Activated T-helper 1 cell treated with anti-CD3 and anti-CD28 coated beads, Interleukin-12 subunit alpha, Interleukin-12 subunit beta, Interleukin-2, Interleukin-4 antibody, amounts not matched to agents 30 ng/mL and 10 ng/mL and 1 ng/mL, durations not matched to agents 14 hours and 24 hours and 36 hours (primary cell): ENCODE measurements at places on chromosomes 12 and 14. TPM values are rescaled to one million over a fixed set of nuclear protein-coding genes. Genes with fewer than 3 reads are reported as not detected.

DNA sequence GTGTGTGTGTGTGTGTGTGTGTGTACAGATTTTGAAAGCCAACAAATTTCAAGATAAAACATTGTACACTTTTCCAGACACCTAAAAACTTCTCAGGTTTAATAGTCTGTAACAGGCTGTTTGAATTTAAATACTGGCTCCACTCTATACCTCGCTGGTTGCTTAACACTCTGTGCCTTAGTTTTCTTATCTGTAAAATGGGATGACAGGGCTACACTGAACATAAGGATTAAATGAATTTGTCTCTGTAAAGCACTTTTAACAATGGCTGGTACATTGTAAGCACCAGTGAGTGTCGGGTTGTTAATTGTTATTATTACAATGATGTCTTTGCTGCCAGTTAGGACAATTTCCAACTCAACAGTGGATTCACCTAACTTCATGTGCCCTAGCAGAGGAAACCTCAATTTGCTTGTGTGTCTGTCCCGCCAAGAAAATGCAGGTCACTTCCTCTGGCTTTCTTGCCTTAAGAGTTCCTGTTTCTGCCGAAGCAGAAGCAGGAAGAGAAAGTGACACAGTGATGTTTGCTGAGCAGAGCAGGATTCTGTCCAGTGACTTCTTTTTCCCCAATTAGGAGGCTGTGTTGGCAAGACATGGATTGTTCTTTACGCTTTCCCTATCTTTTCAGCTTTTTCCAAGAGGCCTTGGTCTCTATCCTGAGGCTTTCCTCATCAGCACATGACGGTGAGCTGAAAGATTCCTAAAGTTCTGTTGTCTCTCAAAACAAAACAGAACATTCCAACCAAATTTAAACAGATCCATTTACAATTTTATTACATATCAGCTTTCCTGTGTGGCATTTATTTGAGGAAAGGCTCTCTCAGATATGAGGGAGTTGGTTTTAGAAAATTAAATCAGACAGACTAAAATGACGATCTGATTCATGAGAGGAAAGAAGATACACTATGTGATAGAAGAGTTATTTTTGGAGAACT is 154.1 kb upstream of the ATP2B1 start:
- DNase-seq, result peak; percentile 44

DNA sequence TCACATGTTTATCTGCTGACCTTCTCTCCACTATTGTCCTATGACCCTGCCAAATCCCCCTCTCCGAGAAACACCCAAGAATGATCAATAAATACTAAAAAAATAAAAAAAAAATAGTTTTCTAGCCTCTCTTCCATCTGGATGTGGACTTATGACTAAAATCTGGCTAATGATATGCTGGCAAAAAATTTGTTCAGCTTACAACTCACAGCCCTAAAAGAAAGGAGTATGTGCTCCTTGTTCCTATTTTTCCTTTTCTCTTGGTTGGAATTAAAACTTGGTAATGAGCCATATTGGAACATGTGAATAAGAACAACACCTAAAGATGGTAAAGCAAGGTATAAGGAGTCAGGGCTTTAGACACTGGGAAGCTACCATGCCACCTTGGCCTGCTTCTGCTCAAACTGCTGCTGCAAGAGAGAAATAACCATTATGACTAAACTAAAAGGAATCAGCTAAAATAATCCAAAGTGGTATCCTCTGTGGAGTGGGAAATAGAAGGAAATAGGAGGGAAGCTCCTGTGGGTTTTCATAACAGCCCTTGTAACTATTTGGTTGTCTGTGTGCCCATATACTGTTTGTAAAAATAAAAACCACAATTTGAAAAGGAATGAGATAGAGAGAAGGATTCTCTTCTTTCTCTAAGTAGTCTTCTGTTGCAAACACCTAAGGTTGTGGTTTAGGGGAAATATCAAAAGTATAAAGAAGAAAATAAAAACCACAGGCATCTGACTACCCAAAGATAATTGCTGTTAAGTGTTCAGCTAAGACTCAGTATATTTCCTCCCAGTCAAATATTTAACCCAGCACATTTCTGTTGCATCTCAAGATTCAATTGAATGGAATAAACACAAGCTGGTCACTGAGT is 53.8 kb downstream of the SDR9C7 start:
- DNase-seq, result no peak

- DNase-seq, result no peak
Measured at GRCh38 chr12:69071091-69071370, 138.1 kb upstream of the CPM start.

DNA sequence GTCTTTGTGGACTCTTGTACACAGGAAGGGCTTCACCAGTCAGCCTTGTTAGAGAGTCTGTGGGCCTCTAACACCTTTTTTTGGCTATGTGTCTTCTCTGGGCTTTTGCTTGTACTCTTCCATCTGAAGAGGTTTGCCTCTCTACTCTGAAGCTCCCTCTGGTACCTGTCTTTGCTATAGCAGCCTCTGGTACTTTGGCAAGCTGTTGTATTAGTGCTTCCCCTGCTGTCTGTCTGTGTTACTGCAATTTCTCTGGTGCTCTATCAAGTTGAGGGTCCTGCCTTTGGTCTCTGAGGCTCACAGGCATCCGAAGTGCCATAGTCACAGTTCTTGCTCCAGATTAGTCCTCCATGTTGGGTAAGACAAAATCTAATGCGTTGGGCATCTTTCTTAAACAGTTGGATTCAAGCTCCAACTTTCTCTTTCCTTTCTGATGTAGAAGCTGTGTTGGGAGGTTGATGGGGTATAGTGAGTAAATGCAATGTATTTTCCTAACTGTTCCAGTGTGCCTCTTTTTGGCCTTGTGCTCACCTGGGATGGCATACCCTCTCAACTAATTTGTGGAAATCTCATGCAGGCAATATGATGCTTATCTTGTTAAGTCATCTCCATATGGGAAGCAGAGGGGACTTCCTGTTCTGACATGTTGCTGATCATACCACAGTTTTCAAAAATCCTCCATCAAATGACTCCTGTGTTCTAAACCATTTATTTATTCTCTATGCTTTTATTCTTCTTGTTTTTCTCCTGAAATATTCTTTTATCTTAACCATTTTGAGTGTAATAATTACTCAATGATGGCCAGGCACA is 88.8 kb downstream of the ATF7IP start:
- peak; percentile 34 for DNase-seq

DNA sequence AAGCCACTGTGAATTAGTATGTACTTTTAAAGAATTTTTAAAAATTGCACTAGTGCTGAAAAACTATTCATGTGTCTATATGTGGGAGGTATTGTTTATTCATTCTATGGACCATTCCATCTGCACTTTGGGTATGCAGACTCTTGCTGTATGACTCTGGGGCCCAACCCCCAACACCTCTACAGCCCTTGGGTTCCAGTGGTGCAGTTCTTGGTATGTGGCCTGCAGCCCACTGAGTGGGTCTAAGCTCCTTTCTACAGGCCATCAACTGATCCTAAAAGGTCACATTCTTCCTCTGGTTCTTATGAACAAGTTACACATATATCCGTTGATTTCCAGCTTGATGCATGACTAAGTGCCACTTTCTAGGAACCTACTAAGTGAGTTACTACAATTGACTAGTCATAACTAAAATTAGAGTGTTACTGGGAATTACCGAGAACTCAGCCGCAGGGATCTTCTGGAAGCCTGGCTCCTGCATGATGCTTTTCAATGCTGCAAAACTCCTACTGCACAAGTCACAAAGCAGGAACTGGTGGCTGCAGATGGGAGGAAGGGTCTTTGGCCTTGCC is 62.4 kb upstream of the MED13L start:
- no peak for DNase-seq

DNA sequence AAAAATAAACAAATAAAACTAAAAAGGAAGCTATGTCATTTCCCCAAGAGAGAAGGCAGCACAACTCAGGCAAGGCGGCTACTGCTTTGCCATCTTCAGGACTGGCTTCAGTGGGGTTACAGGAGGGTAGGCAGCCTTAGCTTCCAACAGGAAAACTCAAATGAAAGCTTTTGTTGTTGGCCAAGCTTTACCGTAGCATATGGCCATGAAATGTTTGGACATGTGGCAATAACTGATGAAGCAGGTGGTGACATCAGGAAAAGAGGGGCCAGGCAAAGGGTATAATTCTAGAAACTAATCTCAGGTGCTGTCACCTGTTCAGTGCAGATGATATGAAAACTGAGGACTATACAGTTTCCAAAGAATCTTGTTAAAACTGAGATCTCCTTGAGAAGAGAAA is 22.8 kb upstream of the NPFF start:
- DNase-seq, result no peak

DNA sequence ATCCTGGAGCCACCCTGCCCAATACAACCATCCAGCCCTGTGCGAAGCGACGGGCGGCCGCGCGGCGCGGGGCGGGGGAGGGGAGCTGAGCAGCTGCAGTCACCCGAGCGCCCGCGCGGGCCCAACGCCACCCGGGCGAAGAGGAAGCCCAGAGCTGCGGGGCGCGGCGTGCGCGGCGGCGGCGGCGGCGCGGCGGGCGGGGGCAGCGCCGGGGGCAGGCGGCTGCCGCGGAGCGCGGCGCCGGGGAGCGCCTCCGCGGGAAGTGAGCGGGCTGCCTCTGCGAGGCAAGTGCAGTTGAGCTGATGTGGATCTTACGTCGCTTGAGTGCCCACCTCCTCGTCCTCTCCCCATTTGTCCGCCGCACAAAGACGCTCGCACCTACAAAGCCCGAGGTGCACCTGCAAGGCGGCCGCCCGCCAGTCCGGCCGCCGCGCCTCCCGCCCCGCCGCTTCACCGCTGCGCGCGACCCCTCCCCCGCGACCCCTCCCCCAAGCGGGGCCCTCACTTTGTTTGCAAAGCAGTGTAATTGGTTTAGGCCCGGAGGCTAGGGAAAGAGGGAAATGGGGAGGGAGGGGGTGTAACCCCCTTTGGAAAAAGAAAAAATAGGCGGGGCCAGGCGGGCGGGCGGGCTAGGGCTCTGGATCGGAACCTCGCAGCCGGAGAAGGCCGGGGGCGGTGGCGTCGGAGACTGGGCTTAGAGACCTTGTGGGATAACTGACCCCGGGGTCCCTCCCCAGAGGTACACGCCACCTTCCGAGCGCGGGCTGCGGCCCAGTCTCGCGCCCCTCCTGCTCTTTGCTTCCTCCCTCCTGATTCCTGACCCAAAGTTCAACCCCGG is at the start of the genes FOXA1 and TTC6:
FOXA1 (minus strand) TSS at position 279 of the 838 bp plus-strand sequence; CDS start at position 2, 277 bp downstream.
TTC6 (plus strand) TSS at position 659 of the 838 bp plus-strand sequence. CDS start 26,436 bp downstream, outside the sequence.
- no peak for DNase-seq

GRCh38 chr12:12510141-12510540 is 52.5 kb downstream of the DUSP16 start:
- DNase-seq, result no peak

GRCh38 chr12:59657711-59658110 is 61.9 kb downstream of the SLC16A7 start:
- DNase-seq, result no peak

DNA sequence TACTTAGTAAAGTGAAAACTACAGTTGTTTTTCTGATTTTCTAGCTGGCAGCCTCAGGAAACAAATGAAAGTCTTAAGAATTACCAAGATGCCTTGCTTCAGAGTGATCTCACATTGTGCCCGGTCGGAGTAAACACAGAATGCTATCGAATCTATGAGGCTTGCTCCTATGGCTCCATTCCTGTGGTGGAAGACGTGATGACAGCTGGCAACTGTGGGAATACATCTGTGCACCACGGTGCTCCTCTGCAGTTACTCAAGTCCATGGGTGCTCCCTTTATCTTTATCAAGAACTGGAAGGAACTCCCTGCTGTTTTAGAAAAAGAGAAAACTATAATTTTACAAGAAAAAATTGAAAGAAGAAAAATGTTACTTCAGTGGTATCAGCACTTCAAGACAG is 28.9 kb downstream of the RXYLT1 start:
- DNase-seq, result no peak

DNA sequence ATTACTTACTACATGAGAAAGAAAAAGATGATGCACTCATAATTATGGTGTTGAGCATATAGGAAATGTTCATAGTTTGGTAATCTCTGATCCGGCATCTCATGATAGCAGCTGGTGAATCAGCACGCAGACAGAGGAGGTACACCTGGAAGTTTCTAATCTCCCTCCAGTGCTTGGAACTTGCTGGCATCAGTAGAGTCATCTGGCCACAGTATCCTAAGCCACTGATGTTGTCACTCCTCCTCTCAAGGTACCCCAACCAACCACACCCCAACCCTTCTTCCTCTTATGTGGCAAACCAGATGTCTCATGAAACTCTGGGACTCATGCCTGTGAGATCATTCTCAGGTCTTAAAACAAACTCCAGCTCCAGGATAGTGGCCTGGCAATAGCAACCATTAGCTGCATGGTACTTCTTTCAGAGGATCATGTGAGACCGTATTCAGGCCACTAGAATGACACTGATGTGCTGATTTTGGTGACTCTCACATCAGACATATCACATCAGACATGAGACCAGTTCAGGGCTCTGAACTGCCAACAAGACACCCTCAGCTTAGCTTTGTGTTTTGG is 143.0 kb downstream of the RASSF9 start:
- no peak for DNase-seq

GRCh38 chr12:275812-276211 is 13.2 kb upstream of the SLC6A13 start:
- DNase-seq, result no peak

GRCh38 chr14:105448706-105449111 is 25.9 kb upstream of the CRIP2 start:
- peak; percentile 42 for DNase-seq

DNA sequence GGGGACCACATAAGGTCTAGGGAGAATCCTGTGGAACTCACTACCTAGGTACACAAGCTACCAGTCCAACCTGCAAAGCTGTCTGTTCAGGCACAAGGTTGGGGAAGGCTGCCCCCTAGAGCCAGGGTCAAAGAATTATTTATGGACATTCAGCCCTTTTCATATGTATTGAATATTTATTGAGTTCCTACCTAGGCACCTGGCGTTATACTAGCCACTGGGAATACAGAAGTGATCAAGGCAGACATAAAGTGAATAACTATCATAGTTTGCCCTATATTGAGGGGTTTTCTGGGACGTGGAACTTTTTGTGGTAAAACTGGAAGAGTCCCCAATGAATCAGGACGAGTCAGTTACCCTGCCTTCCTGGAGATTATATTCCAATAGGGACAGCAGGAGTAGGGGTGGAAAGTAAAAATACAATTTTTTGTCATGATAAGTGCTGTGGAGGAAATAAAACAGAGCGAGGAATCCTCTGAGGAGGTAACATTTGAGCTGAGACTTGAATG is 5.8 kb upstream of the SLC48A1 start:
- DNase-seq, result peak; percentile 53

DNA sequence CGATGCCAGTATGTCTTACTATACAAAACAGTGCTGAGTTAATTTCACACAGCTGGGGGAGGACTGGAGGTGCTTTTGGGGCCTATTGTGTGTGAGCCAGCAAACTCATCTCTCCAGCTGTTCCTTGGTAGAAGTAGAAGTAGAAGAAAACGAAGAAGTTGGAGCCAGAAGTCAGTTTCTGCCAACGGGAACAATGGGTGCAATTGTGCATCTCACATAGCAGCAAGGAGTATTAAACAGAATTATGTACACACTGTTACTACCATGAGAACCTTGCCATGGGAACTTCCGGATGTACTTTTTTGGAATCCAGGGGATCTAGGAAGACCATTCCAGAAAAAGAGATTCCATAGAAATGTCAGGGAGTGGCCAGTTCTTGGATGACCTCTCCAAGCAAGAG is 88.6 kb downstream of the VCPKMT start:
- no peak for DNase-seq

- no peak for DNase-seq
Measured at GRCh38 chr14:90556012-90556477, 159.2 kb downstream of the CALM1 start.

GRCh38 chr14:103073876-103074728 is 9.9 kb upstream of the LBHD2 start:
- no peak for DNase-seq

CTSG gene
- total RNA-seq, result not detected in 2 replicates

LPAR5 gene
- total RNA-seq, result 2.8 and 3.1 TPM in 2 replicates

IL31 gene
- 5.5 and 6.6 TPM in 2 replicates for total RNA-seq

FAIM2 gene
- total RNA-seq, result 0.49 and 0.64 TPM in 2 replicates

SLC7A8 gene
- total RNA-seq, result not detected in 2 replicates

COQ5 gene
- total RNA-seq, result 27.8 and 29.8 TPM in 2 replicates

TCL1A gene
- total RNA-seq, result not detected in 2 replicates
